ENCODE measurements at places on chromosomes 16 and 17.

DNA sequence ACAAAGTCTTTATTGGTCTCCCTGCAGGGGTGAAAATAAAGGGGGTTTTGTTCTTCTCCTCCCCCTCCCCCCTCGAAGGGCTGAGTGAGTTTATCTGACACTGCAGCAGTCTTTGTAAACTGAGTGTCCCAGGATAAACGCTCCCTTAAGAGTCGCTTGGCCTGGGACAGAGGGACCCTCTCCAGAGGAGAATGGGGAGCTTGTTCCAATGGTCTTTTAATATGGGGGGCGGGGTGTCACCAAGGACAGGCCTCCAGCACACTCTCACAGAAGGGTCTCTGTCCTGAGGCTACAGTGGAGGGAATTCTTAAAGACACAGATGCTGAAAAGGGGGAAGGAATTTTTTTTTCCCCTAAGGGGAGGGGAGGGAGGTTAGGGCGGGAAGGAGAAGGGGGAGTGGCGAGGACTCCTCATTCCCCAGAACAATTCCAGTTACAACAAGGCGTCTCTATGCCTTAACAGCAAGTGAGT is 455.5 kb downstream of the SOX9 start:
- DNase-seq: no peak

GRCh38 chr17:48027322-48027981 is 10.1 kb downstream of the COPZ2 start:
- DNase-seq: no peak

DNA sequence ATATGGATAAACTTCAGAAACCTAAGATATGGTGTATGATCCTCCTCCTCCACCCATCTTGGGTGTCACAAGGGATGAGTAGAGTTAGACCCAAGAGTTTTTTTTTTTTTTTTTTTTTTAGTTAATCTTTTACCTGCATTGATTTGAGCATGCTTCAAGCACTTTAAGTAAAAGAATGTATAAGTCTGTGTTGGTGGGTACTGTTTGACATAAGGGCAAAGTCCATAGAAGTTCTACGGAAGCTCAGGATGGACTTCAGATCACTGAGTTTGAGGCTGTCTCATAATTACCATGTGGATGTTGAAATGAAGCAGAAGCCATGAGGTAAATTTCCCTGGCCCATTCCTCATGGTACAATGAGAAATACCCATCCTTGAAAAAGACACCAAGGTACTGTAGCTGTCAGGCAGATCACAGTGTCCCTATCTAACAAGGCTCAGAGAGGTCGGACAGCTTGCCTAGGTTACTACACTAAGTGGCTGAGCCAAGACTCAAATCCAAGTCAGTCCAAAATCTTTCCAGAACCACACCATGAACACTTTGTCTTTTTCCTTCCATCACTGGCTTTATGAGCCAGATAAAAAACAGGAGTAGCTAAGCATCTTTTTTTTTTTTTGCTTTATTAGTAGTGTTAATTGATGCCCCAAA is 962.8 kb downstream of the CDH11 start:
- no peak for DNase-seq

GRCh38 chr17:1641065-1641403 is 4.5 kb downstream of the SCARF1 start:
- no peak for DNase-seq

GRCh38 chr17:28553000-28553505 is 629 bp upstream of the UNC119 start:
- DNase-seq: no peak
